ENCODE measurements at places on chromosomes 7 and 10.

DNA sequence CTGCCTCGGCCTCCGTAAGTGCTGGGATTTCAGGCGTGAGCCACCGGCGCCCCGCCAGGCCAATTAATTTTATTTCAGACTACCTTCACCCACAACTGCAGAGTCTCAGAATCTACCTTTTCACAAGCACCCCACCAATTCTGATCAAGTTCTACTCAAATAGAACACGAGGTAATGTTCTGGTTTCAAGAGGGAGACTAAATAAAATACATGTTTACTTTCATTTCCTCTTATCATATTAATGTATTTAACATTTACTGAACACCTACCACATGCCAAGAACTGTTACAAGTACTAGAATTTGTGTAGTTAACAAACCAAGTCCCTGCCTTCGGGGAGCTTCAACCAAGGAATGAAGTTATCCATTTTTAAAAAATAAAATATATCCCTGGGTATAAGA, 25.5 kb upstream of the RGS10 start:
- no peak for DNase-seq

DNA sequence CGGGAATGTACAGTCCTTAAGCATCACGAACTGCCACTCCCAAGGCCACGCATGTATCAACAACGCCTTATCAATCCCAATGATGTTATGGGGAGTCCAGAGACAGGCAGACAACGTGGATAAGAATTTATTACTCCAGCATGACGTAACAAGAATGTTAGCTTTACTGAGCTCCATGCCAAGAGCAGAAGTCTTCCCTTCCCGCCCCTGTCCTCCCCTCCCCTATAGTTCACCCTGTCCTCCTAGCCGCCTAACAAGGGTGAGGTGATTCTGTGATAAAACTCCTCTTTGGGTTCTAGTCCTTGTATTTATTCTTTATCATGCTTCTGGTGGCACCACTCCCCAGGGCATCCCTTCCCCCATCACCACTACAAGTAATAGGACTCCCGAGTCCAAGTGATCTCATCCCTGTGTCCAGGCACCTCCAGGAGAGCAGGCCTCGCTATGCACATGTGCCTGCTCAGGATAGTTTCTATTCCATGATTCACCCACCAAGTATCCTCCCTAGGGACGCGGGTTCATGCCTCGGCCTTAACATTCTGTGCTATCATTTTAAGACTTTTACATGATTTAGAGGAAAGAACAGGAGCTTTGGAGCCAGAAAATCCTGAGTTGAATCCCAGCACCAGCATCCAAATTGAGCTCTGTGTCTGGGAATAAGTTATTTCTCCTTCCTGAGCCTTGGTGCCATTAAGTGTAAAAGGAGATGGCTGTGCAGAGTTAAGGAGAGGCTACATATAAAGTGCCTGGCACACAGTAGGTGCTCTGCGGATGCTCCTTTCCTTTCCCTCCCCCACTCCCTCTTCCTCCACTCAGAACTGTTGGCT, 15.4 kb downstream of the GSDME start:
- DNase-seq: no peak

DNA sequence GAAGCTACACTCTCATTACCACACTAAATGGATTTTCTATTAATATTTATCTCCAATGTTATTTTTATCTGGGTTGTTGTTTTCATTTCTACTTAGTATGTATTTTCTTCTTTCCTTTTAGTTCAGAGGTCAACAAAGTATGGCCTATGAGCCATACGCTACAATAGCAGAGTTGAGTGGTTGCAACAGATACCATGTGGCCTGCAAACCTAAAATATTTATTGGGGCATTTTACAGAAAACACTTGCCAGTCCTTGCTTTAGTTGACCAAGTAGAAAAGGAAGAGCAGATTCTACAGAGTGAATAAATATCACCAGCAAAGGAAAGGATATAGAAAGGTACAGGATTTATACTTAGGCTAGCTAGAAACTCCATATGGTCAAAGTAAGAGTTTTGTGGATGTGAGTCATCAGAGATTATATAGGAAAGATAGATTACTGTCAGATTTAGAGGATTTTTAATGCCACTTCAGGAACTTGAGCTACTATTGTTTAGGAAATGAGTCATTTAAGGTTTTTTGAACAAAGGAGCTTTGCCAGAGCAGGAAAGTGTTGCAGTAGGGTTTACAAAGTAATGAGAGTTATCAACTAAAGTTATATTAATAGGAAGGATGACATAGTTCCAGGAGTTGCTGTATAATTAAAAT, 323.3 kb upstream of the KAT6B start:
- no peak for DNase-seq

GRCh38 chr7:133060004-133060403, 21.9 kb downstream of the CHCHD3 start:
- DNase-seq: no peak

DNA sequence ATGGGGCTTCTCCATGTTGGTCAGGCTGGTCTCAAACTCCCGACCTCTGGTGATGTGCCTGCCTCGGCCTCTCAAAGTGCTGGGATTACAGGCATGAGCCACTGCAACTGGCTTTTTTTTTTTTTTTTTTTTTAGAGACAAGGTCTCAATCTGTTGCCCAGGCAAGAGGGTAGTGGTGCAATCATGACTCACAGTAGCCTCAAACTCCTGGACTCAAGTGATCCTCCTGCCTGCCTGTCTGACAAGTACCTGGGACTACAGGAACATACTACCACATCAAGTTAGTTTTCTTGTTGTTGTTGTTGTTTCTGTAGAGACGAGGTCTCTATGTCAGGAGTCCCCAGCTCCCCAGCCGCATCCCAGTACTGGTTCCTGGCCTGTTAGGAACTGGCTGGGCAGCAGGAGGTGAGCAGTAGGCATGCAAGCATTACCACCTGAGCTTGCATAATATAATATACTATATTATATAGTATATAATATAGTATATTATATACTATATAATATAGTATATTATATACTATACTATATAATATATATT, 55.7 kb downstream of the TPK1 start:
- DNase-seq: no peak

DNA sequence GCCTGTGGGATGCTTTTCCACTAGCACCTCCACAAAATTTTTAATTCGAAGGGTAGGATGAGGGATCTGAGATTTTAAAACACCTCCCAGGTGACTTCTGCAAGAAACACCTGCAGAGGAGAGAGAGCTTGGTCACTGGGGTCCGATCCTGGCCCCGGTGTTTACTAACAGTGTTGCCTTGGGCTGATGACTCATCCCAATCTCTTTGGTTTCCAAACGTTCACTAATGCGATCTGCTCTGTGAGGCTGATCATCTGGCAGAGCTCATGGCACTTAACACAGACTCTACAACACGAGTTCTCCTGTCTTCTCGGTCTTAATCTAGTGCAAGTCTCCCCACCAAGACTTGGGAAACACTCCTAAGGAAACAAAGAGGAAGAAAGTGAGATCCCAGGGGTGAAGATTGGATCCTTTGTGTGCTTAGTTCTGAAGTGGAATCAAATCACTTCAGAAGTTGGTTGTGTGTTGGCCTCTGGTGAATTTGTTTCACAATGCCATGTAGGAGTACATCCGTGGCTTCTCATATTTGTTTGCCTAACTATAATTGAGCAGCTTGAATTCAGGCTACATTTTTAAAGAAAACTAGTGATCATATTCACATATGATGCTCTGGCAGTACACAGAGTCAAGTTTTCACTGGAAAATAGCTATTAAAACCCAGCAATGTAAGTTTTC, 407.9 kb downstream of the NRG3 start:
- DNase-seq: no peak

DNA sequence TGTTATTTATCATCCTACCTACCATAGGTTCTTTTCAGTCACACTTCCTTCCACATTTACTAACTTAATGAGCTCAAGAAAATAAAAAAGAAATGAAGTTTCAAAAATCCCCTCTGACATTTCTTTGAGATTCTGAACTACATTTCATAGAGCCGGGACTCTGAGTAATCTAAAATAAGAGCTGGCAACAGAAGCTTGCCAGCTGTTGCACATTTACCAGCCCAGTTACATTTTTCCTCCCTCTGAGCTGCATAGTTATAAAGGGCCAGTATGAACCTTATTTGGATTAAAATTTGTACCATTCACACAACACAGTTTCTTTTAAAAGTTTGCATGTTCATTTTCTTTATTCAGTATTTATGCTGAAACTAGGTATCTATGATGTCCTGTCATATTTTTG, 119.5 kb upstream of the CAV2 start:
- DNase-seq: no peak

- DNase-seq: peak; percentile 56
These were observed 975 bp downstream of the GLCCI1 start for GRCh38 chr7:7969306-7970236.

DNA sequence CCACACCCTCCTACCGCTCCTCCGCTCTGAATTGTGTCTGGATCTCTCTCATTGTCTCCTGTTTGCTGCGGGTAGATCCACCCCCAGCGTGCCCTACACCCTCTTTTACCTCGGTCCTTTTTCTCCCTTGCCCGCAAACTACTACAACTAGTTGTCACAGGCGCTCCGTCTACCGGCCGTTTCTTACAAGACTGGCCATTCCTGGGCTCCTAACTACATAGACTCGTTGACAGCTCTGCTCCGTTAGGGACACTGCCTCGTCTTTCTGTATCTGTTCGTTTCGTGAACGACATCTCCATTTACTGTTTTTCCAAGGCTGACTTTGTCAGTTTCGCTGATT, 786 bp downstream of the TAF3 start:
- DNase-seq: peak; percentile 44
